Large intestine (tissue), 12 donors: ENCODE measurements at places on chromosomes 11 and 22.
A peak's percentile ranks its signal among the peaks of the same experiment; 100 is the strongest.

DNA sequence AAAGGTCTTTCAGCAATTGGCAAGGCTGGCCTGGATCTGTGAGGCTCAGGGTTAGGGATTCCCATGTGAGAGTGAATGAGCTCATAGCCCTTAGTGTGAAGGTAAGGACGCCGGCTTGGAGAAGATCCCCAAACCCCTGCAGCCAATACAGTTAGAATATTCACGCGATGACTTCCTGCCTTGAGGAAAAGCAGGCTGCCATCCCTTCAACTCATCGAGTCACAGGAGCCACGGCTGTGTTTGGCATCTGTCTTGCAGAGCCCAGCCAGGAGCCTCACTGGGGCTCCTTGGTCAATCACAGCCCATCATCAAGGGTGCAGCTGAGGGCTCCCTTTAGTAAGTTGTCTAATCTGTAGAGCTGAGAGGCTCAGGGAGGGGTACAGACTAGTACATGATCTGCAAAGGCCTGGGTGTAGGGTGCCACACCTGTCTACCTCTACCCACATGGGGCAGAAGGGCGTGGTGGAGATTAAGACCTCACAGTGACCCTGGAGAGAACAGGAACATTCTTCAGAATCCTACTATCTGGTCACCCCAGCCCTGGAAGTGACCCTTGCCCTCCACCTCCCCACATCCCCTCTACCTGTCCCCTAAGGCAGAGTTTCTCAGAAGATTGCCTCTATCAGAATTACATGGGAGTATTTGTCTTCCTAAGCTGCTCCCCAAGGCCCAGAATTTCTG is 18.5 kb downstream of the IL10RA start:
- no peak for DNase-seq

- peak; percentile 35 for DNase-seq
Observed at GRCh38 chr22:24554313-24555164, at the start of gene GUCD1. GUCD1 (minus strand) TSS chr22:24555138; CDS start chr22:24554991, 147 bp downstream.

DNA sequence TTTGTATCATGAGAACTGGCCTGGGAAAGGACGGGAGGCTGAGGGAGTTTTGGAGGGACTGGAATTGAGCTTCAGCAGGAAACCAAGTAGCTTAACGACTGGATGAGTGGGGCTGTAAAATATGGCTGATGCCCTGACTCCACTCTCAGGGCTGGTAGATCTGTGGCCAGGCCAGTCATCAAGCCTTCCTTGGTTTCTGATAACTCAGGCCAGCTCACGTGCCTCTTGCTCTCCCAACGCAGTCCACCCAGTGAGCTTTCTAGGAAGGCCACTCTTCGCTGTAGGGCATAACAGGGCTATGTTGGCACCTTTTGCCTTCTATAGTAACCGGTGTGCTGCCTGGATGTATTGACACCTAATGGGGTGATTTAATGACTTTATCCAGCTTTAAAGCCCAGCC is 5.8 kb upstream of the MADD start:
- no peak for DNase-seq

GRCh38 chr22:38709306-38709705 is 3.6 kb downstream of the GTPBP1 start:
- DNase-seq, result no peak
